ENCODE measurements at places on chromosomes 6 and 20.

GRCh38 chr6:18317850-18318249 is 53.5 kb upstream of the DEK start:
- no peak for DNase-seq

- no peak for DNase-seq
Measured at GRCh38 chr20:62368976-62369814, 2.1 kb upstream of the LAMA5 start.

- DNase-seq, result no peak
Measured at GRCh38 chr6:29933955-29934354, 8.4 kb upstream of the HLA-A start.

DNA sequence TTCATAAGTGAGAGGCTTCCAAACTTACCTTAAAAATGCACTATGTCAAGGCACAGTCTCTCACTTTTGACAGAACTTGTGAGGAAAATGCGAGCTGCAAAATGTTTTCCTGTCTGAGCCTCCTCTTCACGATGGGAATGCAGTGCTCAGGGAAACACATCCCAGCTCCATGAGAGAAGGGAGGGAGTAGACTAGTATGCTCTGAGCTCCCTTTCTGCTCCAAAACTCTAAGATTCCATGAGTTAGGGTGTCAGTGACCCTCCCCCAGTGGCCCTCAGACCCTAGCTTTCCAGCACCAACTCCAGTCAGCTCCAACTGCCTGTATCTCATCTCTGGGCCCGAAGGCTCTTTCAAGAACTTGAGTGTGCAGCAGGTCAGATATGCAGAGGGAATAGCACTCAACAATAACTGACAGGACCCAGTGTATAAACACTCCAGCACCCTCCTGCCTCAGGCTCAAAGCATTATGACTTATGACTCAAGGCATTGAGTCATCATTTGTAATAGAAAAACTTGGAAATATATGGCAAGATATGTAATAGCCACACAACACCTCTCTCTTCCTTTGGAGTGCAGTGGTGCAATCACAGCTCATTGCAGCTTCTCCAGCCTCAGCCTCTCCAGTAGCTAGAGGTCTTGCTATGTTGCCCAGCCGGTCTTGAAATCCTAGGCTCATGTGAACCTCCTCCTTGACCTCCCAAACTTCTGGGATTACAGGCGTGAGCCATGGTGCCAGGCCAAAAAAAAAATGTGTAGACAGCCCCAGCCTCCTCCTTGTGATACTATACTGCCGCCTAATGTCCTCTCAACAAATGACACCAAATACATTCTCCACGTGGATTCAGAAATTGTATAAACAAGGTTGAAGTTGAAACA is 16.7 kb upstream of the ENTPD6 start:
- peak; percentile 96 for DNase-seq

DNA sequence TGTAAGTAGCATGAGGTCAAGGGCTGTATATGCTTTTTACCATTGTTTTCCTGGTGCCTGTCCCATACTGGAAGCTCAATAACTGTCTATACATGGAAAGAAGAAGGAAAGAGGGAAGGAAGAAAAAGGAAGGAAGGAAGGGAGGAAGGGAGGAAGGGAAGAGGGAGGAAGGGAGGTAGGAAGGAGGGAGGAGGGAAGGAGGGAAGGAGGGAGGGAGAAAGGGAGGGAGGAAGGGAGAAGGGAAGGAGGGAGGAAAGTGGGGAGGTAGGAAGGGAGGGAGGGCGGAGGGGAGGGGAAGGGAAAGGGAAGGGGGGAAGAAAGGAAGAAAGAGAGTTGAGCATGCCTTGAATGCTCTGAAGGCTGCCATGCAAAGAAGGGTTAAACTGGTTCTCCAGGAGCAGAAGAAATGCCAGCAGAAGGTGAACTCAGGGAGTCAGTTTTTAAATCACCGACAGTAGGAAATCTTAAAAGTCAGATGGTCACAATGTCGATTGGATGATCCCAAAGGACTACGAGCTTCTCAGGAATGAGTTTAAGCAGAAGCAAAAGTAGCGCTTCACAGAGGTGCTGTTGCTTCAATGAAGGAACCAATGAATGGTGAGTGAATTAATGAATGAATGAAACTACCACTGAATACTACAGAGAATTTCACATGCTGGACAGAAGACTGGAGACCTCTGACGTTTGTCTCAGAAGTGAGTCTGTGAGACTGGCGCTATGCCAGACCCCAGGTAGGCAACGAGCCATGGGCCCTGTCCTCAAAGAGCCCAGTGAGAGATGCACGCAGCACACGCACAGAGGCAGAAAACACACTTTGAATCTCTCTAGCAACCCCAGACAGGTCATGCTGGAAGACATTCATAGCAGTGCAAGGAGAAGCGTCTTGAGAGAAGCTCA is 117.6 kb downstream of the MRPL14 start:
- DNase-seq, result peak; percentile 48

DNA sequence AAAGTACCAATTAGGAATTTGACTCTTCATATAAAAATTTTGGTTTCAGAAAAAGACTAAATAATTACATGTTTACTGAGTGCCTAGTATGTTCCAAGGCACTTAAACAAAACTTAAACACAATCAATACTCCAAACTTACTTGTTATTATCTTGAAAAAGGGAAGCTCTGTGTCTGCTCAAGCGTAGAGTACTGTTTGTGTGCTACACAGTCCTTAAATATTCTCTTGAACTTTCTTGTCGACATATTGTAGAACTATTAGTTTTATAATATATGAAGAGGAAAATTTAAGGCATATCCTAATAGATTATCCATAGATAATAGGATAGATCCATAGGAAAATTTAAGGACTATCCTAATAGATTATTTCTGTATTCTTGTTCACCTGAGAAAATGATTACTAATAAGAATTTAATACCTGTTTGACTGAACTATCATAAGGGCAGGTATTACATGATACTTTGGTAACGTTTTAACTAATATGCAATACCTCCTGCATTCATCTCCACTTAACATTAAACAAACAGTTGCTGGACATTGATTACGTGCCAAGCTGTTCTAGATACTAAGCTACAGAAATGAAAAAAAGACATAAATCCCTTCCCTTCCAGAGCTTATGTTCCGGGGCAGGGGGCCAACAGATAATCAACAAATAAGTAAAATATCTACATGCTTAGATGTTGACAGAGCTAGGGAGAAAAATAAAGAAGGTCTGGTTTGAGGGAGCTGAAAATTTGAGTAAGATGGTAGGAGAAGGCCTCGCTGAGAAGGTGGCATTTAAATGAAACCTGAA is 115.2 kb upstream of the BCLAF1 start:
- DNase-seq, result no peak

- peak; percentile 86 for DNase-seq
Measured at GRCh38 chr6:17086469-17086868, 15.4 kb upstream of the STMND1 start.

DNA sequence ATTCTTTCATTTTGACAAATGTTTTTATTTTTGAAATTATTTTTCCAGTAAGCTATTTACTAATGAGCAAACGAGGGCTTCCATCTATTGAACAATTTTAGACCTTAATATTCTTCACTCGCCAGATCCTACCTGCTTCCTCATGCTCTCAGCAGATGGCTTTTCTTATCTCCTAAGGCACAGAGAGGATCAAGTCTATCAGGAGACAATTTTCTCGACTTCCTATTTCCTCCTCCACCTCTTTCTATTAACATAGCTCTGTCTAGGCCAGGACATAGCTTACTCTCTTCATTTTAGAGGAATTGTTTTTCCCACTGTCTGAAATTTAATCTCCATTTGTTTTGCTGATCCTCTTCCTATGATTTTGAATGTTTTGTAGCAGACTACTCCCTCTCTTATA is 87.0 kb upstream of the MAN1A1 start:
- no peak for DNase-seq

- peak; percentile 92 for DNase-seq
Measured at GRCh38 chr6:48135323-48136084, 24.5 kb upstream of the PTCHD4 start.

- no peak for DNase-seq
Measured at GRCh38 chr20:45612314-45612713, 17.2 kb upstream of the WFDC10A start.

GRCh38 chr6:15533379-15534026 is 129.3 kb downstream of the DTNBP1 start:
- peak; percentile 26 for DNase-seq

DNA sequence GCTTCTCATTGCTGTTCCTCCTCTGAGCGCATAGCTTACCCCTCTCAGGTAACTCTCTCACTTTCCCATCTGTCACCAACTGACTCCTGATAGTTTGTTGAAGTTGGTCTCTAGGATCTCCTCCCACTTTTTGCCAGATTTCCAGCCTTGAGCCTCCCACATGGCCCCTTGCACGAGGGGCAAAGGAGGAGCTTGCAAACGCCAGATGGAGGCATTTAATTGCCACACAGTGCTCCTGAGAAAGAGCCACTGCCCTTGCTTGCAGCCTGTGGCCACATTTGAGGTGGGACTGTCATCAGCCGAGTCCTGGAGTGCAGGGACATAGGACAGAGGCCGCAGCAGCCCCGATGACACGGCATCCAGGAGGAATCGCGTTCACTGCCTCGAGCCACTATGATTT is 348.7 kb downstream of the SMOC2 start:
- no peak for DNase-seq

- DNase-seq, result peak; percentile 71
Measured at GRCh38 chr6:165231581-165232561, 77.5 kb downstream of the C6orf118 start.

- no peak for DNase-seq
Measured at GRCh38 chr20:2399390-2399789, 18.7 kb downstream of the TGM6 start.

- DNase-seq, result no peak
Measured at GRCh38 chr6:44156494-44157151, 2.0 kb upstream of the CAPN11 start.

DNA sequence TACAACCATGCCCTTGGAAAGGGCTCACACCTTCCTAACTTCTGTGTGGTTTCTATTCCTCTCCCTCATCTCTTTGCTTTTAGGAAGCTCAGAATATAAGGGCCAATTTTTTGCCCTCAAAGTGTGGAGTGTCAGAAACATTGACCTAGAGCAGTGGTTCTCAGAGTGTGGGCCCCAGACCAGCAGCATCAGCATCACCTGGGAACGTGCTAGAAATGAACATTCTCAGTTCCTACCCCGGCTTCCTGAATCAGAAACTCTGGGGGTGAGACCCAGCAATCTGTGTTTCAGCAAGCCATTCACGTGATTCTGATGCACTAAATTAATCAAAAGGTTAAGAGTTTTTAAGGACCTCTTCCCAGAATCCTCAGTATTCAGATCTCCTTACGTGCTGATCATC is 47.9 kb upstream of the IL17A start:
- no peak for DNase-seq

DNA sequence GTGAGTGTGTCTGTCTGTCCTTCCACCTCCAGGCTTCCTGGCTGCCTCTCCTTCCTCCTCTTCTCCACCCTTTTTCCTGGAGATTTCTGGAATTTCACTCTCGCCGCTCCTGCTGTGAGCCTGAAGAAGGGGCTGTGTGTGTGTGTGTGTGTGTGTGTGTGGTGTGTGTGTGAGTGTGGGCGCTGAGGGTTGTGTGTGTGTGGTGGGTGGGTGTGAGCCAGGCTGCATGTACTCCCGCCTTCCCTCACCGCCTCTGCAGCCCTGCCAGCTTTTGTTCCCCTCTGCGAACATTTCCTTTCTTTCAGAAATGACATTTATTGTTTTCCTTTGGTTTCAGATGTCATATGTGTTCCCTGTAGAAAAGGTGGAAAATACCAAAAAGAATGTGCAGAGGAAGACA is 76.0 kb downstream of the SRC start:
- DNase-seq, result no peak

DNA sequence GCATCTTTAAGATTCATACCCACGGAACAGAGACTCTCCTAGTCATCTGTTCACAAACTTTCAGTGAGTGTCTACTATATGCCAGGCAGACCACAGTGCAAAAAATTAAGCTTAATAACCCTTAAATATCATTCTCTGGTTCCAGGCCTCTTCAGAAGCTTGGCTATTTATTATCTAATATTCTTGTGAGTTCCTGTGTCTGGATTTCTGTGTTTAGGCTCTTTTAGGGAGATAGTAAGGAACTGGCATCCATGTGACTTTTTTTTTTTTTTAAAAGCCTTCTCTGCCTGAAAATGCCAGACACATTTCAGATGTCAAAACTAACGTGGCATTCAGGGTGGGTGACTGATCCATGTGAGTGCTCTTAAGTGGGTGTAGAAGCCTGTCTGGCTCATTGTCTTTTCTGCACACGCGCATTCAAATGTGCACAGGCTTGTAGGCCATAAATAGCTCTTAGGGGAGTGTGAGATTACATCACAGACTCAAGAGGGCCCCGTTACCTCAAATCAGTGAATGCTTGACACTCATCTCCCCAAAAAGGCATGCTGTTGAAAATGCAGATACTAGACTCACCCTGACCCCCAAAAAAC is 141.9 kb downstream of the GMPR start:
- no peak for DNase-seq

- DNase-seq, result peak; percentile 11
Measured at GRCh38 chr6:9412951-9413559, 977.7 kb upstream of the SLC35B3 start.
